ENCODE measurements at places on chromosomes 16 and 17. TPM values are rescaled to one million over a fixed set of nuclear protein-coding genes. Genes with fewer than 3 reads are reported as not detected.

CACNG5 gene
- total RNA-seq = not detected

CES5A gene
- total RNA-seq = not detected

FGF11 gene
- 3.0 TPM for total RNA-seq

RND2 gene
- not detected for total RNA-seq

PHKG2 gene
- 38.0 TPM for total RNA-seq

SNRNP25 gene
- 72.6 TPM for total RNA-seq

CHST4 gene
- total RNA-seq = 0.82 TPM

OR1F1 gene
- not detected for total RNA-seq

ZNF263 gene
- total RNA-seq = 24.6 TPM

CHST6 gene
- total RNA-seq = 1.9 TPM

EFCAB13 gene
- 6.8 TPM for total RNA-seq

PRRT2 gene
- 0.35 TPM for total RNA-seq

PIK3R6 gene
- total RNA-seq = 81.7 TPM

HCRT gene
- total RNA-seq = 0.41 TPM

SLC13A2 gene
- total RNA-seq = 0.13 TPM

- peak; percentile 69 for DNase-seq
These were observed 153.3 kb downstream of the CHD9 start for GRCh38 chr16:53207810-53208752.

DNA sequence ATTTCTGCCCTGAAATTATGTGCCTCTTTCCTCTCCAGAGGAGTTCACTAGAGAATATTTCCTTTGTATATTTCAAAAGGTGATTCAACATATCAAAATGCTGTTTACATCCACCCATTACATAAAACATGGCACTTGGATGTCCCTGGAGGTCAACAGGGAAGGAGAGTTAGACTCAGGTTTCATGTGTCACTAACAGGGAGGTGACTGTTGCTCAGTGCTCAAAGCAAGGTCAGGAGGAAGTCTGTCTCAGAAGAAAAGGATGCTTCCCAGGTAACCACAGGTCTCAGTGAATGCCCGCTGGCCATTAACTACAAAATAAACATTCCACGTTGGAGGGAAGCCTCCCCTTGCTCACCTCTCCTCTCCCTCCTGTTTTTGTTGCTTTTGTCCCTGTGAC is 198.6 kb downstream of the AXIN2 start:
- DNase-seq = no peak

GRCh38 chr17:61638087-61638486 is 47.1 kb upstream of the NACA2 start:
- DNase-seq = no peak

DNA sequence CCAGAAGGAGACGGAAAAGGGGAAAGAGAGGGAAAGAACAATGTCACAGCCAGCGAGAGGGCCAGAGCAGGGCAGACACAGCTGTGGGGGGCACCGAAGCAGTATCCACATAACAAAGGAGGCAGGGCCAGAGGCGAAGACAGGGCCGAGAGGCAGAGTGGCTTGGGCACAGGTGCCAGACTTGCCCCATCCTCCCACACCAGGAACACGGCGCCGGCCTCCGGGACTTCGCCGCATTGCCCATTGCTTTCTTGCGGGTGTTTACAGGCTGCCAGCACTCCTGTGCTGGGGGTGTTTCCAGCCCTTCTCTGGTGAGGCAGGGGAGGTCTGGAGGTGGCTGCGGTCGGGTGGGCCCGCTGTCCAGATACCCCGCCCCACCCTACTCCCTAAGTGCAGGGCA is 78.0 kb downstream of the ENGASE start:
- DNase-seq = no peak

DNA sequence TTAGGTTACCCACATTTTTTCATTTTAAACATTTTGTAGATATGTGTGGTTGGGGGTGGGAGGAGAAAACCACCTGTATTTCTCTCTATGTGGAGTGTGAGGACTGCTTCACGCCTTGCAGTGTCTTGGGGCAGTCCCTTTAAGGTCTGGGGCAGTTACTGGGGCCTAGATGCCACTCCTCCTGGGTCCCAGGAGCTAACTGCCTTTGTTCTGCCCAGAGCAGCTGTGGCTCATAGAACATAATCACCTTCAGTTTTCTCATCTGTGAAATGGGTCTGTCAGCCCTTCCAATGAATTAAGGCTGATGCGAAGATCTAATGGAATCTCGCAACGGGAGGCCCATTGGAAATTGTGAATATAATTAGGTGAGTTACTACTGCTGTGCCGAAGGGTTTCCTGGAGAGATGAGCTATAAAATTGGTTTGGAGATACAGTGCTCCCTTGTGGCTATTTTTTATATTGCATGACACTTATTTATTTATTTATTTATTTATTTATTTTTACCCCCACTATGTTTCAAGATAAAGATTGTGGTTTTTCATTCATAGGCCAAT is 22.9 kb downstream of the DHRS7C start:
- DNase-seq = no peak

GRCh38 chr16:48204825-48205151 is 39.3 kb upstream of the LONP2 start:
- no peak for DNase-seq

GRCh38 chr17:77838748-77839697 is 119.5 kb upstream of the TNRC6C start:
- DNase-seq = no peak

GRCh38 chr16:75443298-75443697 is 10.0 kb upstream of the CFDP1 start:
- no peak for DNase-seq

DNA sequence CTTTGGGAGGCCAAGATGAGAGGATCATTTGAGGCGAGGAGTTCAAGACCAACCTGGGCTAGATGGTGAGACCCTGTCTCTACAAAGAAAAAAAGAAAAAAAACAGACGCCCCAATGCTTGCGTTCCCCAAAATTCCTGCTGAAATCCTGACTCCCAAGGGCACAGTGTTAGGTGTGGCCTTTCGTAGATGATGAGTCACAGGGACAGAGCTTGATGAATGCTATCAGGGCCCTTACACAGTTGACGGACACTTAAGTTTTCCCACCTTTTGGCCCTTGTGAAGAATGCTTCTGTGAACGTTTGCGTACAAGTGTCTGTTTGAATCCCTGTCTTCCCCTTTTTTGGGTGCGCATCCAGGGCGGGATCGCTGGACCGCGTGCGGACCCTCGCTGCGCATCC is 16.5 kb upstream of the ZNF750 start:
- no peak for DNase-seq

- DNase-seq = no peak
These were observed 632 bp downstream of the SLC9A5 start for GRCh38 chr16:67249178-67250044.

GRCh38 chr17:1559047-1560043 is 3.2 kb downstream of the PITPNA start:
- DNase-seq = no peak

DNA sequence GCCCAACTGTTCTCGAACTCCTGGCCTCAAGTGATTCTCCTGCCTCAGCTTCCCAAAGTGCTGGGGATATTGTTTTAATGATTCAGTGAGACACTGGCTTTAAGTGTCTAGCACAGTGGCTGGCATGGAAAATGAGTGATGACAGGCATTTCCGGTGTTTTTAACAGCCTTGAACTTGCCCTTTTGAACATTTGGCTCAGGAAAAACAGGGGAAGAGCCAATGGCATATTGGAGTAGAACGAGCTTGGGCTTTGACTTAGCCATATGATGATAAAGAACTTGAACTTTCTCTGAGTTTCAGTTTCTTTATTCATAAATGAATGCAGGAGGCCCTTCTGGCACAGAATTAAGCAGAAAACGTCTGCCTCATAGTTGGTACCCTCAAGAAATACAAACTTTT is 145.0 kb upstream of the HS3ST4 start:
- DNase-seq = no peak

GRCh38 chr16:56632156-56632847 is at the start of gene MT1M:
MT1M (plus strand) TSS chr16:56632659; CDS start chr16:56632732, 73 bp downstream.
- DNase-seq = no peak

GRCh38 chr16:86298758-86299134 is 211.6 kb upstream of the FOXF1 start:
- DNase-seq = no peak

DNA sequence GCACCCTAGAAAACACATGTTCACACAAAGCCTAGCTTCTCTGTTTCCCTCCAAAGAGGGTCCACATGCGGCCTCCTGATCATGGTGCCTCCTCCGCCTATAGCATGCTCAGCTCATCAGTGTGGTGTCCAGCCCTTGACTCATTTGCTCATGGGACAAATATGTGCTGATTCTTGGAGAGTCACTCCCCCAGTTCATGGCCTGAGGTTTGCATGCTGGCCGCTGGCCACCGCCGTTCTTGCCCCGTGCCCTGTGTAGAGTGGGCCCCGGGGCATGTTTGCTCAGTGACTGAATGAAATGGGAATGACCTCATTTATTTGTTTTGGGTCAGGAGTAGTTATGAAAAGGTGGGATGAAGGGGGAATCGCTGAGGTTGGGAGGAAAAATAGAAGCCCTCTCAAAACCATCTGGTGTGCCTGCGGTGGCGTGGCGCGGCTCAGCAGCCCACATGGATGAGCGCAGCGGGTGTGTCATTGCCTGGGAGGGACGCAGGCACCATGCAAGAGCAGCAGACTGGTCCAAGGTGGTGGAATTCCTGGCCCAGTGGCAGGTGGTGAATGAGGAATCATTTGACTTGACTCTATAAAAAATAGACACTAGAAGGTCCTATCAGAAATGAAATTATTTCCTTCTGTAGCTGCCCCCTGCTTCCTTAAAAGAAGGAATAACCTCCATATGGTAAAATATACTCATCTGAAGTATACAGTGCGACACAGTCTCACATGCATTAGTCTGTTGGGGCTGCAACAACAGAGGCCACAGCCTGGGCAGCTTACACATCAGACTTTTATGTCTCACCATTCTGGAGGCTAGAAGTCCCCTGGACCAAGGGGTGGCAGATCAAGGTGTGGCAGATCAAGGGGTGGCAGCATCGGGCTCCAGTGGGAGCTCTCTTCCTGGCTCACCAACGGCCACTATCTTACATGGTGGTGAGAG is 31.7 kb downstream of the CRISPLD2 start:
- DNase-seq = no peak

DNA sequence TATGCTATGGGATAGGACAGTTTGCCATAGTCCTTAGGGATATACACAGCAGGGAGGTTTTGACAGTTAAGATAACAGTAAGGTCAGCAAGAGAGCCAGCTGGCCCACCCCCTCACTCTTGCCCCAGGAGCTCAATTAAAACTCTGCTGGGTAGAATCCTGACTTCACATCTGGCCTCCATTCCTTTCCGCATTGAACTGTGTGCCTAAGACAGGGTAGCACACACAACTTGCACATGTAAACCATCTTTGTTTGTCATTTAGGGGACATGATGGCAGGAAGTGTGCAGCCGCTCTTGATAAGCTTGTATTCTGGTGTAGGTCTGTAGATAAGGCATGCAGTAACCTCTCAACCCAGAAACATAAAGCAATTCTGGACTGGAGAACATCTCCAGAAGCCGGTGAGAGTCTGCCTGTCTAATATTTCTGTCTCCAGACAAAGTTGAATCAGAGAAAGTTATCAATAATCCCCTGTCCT is 5.2 kb downstream of the MINK1 start:
- DNase-seq = no peak

- no peak for DNase-seq
These were observed 18.2 kb downstream of the RBFOX1 start for GRCh38 chr16:7350806-7351205.

GRCh38 chr16:10322723-10323527 is 62.9 kb upstream of the ATF7IP2 start:
- no peak for DNase-seq

DNA sequence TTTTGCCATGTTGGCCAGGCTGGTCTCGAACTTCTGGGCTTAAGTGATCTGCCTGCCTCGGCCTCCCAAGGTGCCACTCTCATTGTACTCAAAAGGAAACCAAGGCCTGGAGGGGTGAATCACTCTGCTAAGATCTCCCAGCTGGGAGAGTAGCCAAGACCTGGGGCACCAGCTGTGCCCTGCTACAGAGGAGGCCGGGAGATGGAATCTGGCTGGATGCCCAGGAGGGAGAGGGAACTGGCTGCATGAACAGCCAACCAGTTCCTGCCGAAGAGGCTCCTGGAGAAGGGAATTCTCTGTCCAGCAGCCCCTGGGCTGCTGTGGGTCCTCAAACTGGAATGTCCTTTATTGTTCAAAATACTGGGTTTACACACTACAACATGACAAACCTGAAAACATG is 238.7 kb upstream of the CIBAR2 start:
- DNase-seq = no peak

GRCh38 chr16:22325598-22326368 is 28.6 kb downstream of the POLR3E start:
- no peak for DNase-seq

DNA sequence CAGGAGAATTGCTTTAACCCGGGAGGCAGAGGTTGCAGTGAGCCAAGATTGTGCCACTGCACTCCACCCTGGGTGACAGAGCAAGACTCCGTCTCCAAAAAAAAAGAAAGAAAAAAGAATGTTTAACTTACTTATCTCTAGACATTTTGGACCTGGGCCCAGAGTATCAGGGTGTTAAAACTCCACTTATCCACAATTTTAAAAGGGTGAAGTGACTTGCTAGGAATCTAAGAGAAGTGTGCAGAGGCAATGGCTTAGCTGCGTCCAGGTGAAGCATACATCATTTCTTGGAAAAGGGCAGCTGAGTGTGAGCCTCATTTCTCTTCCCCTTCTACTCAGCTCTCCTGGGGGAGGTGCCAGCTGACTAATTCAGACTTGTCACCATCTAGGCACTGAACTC is 25.1 kb downstream of the ALDH3A2 start:
- no peak for DNase-seq

DNA sequence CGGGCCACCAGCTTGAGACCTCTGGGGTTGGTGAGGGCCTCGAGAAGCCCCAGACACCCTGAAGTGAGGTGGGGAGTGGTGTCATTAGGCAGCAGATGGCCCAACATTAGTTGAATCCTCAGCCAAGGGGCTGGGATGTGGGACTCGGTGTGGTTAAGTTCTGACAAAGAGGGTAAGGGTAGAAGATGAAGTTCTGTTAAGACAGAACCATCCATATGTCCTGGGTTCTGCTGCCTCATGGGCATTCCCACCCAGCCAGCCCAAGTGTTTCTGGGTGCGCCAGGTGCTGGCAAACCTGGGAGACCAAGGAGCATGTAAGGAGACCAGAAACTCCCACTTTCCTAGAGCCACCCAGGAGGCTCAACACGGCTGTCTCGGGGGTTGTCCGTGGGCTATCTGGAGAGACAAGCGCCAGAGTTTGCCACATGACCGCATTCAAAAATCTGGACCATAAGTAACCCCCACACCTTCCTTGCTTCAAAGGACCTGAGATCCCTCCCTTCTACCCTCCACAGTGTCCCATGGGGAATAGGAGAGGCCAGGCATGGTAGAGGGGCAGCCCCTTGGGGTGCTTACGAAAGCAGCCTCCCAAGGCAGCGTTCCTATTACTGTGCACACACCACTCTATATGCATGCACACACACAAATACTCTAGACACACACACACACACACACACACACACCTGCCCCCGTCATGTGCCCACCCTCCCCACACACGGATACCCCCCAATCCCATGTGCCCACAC is 128.7 kb downstream of the C16orf78 start:
- no peak for DNase-seq

All from GM12878 (cell line).